ENCODE measurements at places on chromosomes 11 and 22.

- DNase-seq: no peak
Observed at GRCh38 chr22:41916745-41917358, 2.0 kb upstream of the SHISA8 start.

- peak; percentile 60 for DNase-seq
Observed at GRCh38 chr22:35102663-35103062, 36.7 kb downstream of the ISX start.

- DNase-seq: no peak
Observed at GRCh38 chr11:130118165-130118564, 41.4 kb upstream of the ST14 start.

- no peak for DNase-seq
Observed at GRCh38 chr22:45978275-45978713, 1.3 kb upstream of the WNT7B start.

- DNase-seq: no peak
Observed at GRCh38 chr11:109303342-109303741, 118.6 kb upstream of the C11orf87 start.

GRCh38 chr11:133181667-133182066 is 350.6 kb downstream of the OPCML start:
- DNase-seq: no peak

DNA sequence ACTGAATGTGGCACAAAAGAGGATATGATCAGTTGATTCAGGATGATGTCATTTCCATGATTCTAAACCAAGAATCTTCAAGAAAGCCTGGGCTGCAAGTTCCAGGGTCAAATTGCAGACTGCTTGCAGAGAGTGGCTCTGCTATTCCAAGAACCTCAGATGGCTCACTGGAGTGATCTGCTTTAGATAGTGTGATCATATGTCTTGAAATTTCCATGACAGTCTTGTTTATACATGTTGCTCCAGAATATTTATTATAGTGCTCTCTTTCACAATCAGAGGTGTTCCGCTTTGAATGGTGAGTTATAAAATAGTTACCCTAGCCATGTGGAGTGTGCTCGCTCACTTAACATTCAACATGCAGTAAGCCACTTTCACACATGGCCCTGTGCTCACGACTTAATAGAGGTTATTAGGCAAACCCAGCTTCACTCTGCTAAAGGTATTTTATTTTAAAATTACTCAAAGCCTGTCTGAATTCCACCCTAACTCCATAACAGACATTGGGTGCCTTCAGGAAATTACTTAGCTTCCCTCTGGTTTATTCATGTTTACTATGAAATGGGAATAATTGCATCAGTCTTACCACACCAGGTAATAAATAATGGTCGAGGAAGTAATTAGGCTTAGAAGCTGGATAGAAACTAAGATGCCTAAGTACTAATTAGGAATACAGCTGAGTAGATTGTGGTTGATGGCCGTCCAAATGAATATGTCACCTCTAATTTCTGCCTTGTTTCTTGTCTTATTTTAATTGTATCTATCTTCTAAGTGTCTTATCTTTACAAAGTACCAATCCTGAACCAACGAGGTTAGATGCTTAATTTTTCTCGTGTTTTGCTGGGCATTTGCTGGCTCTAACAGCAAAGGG is 187.9 kb downstream of the ETS1 start:
- DNase-seq: peak; percentile 28

DNA sequence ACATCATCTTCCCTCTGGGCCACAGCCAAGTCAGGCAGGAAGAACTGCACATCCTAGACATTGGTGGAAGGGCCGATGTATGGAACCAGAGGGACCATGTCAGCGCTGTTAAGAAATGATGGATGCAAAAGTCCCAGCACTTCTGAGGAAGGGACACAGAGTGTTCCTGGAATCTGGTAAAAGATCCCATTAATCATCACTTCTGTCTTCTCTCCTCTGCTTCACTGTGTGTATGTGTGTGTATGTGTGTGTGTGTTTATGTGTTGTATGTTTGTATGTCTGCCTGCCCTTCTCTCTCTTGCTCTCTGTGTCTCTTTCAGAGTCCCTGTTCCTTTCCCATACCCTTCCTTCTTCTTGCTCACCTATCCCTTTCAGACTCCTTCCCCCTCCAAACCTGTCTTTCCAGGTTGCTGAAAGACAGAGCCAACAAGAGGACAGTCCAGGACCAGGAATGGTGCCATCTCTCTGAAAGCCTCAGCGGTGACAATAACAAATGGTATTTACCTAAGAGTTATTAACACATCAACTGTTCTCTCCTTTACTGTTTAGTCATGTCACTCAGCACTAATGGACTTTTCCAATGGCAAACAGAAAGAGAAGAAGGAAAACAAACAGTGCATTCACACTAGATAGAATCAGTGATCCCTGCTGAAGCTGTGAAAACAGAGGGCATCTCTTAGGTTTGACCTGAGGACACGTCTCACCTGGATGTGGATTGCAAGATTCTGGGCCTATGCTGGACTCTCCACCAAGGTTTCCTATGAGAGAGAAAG is 47.1 kb downstream of the EHF start:
- no peak for DNase-seq

Measured in NB4 (cell line).